Fibroblast of the conjunctiva (primary cell): ENCODE measurements at places on chromosomes 4 and X.

GRCh38 chrX:123625477-123625876 is 107.4 kb downstream of the THOC2 start:
- DNase-seq: no peak

GRCh38 chrX:139304471-139304870 is 226.1 kb upstream of the F9 start:
- no peak for DNase-seq

DNA sequence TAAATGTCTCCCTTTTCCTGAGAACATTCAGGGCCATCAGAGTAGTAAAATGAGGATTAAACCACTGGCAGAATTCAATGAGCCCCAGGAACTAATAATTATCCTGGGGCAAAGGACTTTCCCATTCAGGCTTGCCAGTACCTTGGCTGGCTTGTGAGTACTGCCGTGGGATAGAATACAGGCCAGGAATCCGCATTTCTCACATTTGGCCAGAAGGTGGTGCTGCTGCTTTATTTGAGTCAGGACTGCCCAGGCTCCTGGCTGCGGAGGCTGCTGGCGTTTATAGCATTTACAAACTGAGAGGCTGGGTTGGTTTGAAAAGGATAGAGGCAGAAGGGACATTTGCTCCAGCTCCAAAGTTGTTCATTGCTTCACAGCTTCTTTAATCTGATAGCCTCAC is 91.4 kb downstream of the RTL9 start:
- peak; percentile 49 for DNase-seq

DNA sequence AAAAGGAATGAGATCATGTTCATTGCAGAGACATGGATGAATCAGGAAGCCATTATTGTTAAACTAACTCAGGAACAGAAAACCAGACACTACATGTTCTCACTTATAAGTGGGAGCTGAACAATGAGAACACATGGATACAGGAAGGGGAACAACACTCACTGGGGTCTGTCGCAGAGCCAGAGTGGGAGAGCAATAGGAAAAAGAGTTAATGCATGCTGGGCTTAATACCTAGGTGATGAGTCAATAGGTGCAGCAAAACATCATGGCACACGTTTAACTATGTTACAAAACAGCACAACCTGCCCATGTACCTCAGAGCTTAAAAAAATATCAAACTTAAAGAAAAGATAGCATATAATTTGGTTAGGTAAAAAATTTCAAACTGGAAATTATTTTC is 281.4 kb downstream of the PABPC4L start:
- no peak for DNase-seq

GRCh38 chr4:119825696-119826095 is 197.1 kb upstream of the PDE5A start:
- no peak for DNase-seq

DNA sequence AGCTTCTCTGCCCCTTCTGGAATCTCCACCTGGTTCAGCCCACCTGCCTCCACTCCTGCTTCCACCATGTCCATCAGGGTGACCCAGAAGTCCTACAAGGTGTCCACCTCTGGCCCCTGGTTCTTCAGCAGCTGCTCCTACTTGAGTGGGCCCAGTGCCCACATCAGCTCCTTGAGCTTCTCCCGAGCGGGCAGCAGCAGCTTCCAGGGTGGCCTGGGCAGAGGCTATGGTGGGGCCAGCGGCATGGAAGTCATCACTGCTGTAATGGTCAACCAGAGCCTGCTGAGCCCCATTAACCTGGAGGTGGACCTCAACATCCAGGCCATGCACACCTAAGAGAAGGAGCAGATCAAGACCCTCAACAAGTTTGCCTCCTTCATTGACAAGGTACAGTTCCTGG is 74.4 kb upstream of the ZXDA start:
- no peak for DNase-seq

GRCh38 chrX:132217203-132218073 is 1.8 kb downstream of the RAP2C start:
- DNase-seq: peak; percentile 68

DNA sequence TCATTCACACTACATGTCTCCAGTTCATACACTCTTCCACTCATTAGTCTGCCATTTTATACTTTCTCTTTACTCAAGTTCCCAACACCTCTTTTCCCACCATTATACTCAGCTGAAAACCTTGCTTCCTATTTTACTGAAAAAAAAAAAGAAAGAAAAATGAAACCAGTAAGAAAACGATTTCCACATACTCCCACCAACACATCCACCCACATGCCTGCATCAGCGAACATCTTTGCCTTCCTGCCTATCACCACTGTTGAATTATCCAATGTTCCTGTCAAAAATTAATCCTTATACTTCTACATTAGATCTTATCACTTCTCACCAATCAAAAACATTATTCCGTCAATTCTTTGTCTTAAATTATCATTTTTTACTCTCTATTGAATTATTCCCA is 188.1 kb upstream of the FAM241A start:
- no peak for DNase-seq

DNA sequence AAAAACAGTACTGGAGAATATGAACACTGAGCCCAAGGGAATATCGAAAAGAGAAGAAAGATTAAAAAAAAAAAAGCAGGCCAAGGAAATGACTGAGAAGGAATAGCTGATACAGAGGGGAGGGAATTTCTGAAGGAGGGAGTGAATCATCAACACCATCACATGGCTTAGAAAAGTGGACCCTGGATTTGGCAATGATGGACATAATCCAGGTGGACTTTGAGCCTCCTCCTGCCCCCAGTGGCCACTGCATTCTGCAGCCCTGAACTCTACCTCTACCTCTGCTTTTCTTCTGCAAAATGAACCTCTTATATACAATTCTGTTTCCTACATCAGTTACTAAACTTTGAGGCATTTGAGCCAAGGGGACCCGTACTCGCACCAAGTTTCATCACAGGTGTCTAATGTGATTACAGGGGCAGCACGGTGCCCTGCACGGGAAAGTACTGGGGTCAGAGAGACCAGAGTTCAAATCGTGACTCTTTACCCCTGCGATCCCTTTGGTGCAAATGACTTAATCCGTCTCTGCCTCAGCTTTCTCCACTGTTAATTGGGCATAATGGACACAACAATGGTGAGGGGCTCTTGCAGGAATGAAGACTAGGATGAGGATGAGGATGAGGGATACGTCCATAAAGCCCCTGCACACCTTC is 1.1 kb downstream of the OCIAD2 start:
- DNase-seq: no peak

DNA sequence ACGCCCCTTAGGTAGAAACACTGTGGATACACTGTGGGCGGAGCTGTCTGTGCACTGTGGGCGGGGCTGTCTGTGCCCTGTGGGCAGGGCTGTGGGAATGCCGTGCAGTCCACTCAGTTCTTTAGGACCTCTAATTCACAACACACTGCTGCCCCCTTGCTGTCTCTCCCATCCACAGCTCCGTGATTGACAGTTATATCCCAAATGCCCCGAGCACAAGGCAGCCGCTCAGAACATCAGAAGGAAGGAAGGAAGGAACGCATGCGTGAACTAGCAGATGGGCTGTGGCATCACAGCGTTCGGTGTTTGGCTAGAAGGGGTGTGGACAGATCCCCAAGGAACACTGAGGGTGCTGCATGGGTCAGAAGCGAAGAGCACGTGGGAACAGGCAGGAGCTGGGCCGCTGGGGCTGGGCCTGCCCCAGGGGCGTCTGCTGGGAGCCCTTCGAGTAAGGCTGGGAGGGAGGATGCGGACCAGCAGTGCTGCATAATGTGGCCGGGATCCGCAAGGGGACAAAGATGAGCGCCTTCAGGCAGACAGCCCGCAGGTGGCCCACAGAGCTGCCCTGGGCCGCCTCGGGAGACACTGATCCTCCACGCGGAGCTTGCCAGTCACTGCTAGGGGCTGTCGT is 29.8 kb downstream of the ACOX3 start:
- DNase-seq: peak; percentile 55

DNA sequence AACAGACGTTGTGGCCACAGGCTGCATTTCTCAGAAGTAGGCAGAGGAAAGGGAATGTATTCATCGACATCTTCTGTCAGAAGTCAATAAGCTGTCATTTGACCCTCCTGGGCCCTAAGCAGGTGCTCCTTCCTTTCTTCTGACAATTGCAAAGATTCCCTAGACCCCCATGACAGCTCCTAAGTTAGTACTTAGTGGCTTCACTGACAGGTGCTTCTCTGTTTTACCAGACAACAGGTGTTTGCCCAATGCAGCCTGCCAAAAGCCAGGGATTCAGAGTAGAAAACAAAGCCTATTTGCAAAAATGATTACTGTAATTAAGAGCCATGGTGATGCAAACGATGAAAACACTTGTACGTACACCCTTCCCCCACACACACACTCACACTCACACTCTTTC is 7.5 kb upstream of the FGF5 start:
- no peak for DNase-seq

DNA sequence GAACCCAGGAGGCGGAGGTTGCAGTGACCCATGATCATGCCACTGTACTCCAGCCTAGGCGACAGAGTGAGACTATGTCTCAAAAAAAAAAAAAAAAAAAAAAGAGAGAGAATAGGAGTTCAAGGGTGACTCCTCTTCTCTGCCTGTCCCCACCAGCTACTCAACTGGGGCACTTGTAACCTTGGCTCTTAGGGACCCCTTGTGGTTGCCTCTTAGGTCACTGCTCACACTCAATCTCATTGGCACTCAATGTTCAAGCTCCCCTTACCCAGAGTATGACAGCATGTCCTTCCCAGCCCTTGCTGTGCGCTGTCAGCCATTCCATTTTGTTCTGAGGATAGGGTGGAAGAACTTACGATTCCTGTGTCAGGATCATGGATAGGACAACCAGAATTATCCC is 82.4 kb upstream of the BEND4 start:
- DNase-seq: no peak

GRCh38 chr4:145679991-145680455 is at the start of gene C4orf51:
C4orf51 (plus strand) TSS chr4:145680146; CDS start chr4:145680204, 58 bp downstream.
- DNase-seq: peak; percentile 57
